ENCODE measurements at places on chromosomes 5 and 9.
A peak's percentile ranks its signal among the peaks of the same experiment; 100 is the strongest.

DNA sequence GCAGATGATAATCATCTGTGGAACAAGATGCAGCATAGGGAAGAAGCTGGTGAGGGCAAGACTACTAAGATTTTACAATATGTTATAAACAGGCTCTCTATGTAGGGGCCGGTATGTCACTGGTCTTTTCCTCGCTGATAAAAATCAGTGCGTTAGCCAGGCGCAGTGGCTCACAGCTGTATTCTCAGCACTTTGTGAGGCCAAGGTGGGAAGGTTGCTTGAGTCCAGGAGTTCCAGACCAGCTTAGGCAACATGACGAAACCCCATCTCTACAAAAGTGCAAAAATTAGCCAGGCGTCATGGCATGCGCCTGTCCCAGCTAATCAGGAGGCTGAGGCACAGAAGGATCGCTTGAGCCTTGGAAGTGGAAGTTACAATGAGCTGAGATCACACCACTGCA, 135.9 kb downstream of the TUSC1 start:
- no peak for DNase-seq

GRCh38 chr5:91898898-91899297, 515.8 kb upstream of the ARRDC3 start:
- no peak for DNase-seq

GRCh38 chr9:89077519-89077918, 86.3 kb downstream of the S1PR3 start:
- no peak for DNase-seq

DNA sequence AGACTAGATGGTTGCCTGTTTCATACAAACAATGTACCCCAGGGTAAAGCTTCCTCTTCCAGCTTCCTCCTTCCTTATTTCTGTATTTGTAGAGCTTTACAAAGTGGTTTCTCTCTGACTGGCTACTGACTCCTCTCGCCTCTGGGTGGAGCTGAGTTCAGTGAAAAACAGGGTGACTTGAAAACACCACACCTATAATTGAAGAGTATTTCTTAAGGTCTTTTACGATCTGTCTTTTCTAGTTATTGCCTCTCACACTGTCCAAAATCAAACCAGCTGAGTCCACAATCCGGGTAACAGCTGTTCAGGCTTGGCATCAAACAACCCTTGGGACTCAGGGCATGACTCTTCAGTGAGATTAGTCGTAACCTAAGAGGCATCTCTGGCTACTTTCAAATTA, 200.4 kb downstream of the ARRDC3 start:
- DNase-seq, result no peak

- DNase-seq, result no peak
Observed at GRCh38 chr9:89527084-89527483, 29.2 kb upstream of the SEMA4D start.

- DNase-seq, result no peak
Observed at GRCh38 chr5:147234239-147234824, 494 bp upstream of the STK32A start.

DNA sequence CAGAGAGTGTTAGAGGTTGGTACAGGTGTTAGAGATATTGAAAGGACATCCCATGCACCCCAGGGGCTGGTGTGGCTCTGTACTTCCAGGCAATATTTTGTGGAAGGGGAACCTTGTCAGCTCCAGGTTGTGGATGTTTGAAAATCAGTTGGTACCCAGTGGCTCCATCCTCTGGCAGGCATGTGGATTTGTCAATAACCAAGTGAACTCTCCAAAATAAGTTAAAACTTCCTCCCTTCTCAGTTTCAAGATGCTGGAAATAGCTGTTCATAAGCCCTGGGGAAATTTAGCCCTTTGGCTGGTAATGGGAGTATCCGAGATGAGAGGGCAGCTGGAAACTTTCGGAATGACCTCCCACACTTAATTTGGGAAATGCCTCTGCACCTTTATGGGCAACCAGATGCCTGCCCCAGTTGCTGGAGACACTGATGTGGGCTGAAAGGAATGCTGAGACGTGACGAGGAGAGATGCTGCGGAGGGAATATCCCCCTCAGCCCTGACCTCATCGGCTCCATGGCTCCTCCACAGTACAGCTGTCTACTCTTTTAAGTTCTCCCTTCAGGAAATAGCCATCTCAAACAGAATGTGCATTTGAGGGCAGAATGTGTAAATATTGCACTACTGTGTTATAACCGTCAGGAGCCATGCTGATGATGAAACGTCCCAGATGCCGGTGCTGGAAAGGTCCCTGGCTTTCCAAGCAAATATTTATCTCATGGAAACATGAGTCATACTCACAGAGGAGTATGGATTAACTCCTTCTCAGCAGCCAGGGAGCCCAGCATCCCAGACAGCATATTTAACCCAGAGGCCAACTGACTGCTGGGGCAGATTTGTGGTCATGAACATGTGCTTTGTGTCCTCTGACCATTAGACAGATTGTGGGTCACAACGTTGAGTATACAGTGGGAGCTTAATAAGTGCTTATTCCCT, 29.5 kb downstream of the TGFBI start:
- DNase-seq, result peak; percentile 100

DNA sequence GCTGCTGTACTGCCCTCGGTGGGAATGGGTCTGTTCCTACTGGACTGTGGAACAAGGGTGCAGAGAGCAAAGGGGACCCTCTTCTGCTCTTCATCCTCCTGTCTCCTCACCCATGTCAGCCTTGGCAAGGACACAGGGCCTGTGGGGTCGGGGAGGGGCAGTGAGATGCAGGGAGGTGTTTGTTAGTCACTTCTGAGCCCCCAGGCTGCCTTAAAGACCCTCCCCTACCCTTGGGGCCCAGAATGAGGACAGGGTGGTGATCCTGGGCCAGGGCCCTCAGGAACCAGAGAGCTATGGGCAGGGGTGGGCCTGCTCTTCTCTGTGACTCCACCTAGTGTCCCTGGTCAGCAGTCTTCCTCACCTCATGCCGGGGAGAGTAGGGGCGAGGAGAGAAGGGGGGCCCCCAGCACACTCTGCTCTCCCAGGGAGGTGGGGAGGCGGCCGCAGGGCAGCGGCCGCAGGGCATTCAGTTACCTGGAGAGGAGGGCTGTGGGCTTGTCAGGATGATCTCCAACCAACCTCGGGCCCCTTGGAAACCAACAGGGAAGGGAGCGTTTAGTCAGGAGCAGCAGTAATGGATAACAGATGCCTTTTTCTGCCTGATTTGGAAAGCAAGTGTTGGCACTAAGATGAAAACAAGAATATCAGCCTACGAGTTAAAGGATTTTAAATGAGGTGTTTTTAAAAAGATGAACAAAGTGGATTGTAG, 62.0 kb upstream of the GARNL3 start:
- DNase-seq, result no peak

- no peak for DNase-seq
Observed at GRCh38 chr5:3489239-3489843, 106.3 kb upstream of the IRX1 start.

DNA sequence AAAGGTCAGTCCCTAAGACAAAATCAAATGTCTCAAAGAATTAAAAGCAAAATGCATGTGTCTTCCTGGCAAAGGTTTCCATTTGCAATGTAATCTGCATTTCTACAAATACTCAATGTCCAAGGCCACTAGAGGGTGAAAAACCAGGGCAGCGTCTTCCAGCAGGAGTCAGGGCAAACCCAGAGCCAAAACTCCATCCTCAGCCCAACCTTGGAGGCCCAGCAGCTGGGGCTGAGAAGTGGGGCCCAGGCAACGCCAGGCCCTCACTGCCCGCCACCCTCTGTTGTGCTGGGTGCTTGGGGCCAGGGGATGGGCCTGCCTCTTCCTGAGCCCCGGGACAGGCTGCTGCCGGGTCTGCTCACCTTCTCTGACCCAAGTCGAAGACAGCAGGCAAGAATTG, 200.1 kb downstream of the PAX5 start:
- DNase-seq, result no peak

- no peak for DNase-seq
Observed at GRCh38 chr9:15469406-15469805, 41.4 kb downstream of the PSIP1 start.

DNA sequence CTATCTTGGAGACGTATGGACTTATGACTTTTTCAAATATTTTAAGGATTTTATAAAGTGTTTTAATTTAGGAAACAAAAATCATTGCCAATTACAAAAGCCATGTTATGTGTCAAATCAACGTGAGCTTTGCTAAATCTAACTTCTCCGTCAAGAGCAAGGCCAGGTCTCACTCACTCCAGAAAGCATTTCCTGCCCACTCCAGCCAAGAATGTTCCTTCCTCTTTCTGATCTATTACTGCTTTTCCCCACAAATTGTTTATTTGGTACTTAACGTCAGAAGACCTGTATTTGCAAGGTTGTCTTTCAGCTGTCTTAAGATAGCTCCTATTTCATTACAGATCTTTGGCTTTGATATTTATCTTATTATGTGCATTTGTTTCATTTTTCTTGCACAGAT, 193.5 kb upstream of the HAPLN1 start:
- no peak for DNase-seq

- DNase-seq, result no peak
Observed at GRCh38 chr5:144318460-144318859, 147.8 kb downstream of the KCTD16 start.

DNA sequence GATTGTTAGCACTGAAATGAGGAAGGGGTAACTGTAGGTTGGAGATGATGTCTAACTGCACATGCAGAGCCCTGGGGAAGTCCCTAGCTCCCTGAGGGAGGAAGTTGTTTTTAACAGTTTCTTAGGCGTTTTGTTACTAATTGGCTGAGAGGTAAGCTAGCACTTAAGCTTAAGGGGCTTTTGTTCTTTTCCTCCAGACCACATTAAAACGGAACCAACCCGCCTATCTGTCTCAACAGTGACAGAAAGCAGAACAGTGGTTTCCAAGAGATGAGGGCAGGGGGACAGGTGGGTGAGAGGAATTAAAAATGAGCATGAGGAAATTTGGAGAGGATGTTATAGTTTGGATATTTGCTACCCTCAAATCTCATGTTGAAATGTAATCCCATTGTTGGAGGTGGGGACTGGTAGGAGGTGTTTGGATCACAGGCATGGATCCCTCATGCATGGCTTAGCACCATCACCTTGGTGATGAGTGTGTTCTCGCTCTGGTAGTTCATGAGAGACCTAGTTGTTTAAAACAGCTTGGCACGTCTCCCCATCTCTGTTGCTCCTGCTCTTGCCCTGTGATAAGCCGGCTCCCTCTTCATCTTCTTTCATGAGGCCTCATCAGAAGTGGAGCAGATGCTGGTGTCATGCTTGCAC, 38.9 kb downstream of the LYRM7 start:
- no peak for DNase-seq

DNA sequence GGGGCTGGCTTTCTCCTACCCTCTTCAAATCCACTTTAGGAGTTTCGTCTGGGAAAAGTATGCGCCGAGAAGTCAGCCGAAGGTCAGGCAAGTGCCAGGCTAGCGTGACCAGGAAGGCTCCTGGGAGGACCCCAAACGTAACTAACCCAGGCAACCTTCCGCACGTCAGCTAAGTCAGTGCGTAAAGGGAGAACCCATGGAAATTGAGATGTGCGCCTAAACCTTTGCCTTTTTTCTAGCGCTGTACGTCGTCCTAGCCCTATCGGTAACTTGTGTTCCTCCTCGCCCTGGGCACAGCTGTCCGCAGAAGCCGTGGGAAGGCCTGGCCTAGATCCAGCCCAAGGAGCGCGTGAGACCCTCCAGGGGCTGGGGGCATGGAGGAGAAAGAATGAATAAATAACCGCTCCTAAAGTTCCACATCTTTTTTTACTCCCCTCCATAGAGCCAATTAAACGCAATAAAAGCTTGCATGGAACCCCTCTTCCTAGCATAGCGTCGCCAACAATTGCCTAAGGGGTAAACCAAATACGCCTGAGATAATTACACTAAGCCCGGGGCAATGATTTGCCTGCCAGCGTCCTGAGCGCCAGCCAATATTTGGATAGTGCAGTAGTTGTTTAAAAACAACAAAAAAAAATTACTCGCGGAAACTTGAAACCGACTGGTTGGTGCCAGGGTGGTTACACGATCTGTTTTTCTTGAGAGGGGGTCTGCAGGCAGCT, 4.0 kb upstream of the FOXB2 start:
- DNase-seq, result no peak

- no peak for DNase-seq
Observed at GRCh38 chr5:20305463-20305862, 317.5 kb upstream of the CDH18 start.

- no peak for DNase-seq
Observed at GRCh38 chr9:133147412-133148198, 16.1 kb downstream of the GBGT1 start.

DNA sequence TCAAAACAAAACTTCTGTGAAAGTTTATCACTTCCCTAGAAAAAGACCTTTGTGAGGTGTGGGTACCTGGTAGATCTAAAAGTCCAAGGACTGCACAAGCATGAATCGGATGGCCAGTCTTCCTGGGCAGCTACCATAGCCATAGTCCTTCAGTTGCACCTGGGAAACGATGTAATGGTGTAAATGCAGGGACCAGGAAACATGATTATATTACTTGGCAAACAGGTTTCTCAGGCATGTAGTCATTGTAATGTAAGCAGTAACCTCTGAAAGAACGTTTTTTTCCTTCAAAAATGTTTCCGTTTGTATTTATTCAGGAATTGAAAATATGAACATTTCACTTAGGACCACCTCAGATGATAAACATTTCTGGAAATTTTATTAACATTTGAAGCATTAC, 433.4 kb downstream of the DTWD2 start:
- no peak for DNase-seq

GRCh38 chr5:179534431-179534830, 15.9 kb upstream of the RUFY1 start:
- DNase-seq, result no peak

GRCh38 chr5:157915638-157916037, 56.7 kb upstream of the CLINT1 start:
- DNase-seq, result no peak

DNA sequence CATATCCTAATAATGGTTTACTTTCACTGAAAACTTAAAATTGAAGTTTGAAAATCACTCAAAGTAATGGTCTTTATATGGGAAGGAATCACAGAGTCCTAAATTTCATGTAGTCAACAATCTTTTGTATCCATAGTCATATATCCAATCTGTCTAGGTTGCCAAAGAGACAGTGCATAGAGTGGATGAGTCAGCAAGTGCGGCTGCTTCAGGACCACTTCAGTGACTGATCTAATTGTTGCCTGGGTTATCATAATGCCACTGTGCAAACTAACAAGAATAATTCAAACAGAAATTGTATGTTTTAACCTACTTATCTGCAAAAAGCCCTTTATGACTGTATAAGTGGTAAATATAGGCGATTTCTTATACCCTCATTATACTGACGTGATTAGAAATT, 211.3 kb upstream of the PRR16 start:
- DNase-seq, result peak; percentile 4

- DNase-seq, result no peak
Observed at GRCh38 chr9:36603006-36603405, 30.3 kb downstream of the MELK start.

GRCh38 chr5:178318893-178319292, 86.3 kb upstream of the PHYKPL start:
- no peak for DNase-seq

DNA sequence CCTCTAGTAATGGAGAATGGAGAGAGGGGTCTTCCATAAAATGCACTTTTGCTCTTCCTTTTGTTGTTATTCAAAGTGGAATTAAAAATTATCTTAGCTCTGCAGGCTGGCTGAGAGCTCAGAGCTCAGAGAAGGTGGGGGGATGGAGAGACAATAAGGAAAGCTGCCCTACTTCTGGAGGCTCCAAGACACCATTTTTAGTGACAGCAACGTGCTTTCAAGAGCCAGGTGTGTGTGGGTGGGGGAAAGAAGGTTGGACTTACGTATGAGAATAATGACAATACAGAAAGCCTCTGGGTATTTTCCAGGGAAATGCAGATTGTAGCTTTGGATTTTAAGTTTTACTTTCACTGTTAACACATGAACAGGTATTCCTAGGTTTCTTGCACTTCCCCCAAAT, 173.9 kb downstream of the TRPM3 start:
- no peak for DNase-seq
